ENCODE measurements at places on chromosomes 3 and 15. TPM values are rescaled to one million over a fixed set of nuclear protein-coding genes. Genes with fewer than 3 reads are reported as not detected.

- DNase-seq: no peak
These were observed 17.2 kb upstream of the B4GALT4 start for GRCh38 chr3:119257654-119258410.

DNA sequence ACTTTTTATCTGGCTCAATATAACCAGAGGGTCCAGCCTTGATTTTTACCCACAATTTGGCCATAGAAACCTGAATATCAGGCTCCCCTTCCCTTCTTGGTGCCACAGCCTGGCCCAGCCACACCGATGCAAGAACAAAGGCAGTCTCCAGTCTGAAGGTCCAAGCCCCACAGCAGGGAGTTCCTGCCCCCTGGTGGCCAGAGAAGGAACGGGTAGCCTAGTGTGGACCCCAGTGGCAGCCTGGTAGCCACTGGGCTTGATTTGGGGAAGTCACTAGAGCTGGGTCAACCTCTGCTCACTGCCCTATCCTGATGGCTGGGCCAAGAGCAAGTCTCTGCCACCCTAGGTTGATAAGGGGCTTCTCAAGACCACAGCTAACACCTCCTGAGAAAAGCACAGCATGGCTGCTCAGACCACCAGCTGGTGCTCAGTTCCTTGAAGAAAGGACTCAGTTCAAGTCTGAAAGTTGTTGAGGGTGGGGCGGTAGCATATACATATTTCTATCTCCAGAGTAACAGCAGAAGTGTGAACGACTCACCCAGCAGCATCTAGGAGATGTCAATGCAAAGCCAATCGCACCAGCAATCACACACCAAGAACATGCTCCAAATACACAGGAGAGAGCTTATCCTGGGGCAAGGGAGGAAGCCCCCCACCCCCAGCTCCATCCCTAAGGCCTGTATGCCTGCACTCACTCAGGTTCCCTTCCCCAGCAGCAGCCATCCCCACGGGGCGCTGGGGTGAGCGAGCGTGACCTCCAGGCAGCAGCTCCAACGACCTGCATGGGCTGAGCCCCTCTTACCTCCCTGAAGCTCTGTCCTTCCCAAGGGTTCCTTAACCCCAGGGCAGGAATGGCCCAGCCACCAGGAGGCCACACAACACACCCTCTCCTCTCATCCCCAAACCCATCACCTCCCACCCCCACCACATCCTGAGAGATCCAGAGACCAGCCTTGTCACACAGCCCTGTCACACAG, 7.6 kb downstream of the PFKFB4 start:
- peak; percentile 90 for DNase-seq

- DNase-seq: no peak
These were observed 48.0 kb upstream of the TSPAN3 start for GRCh38 chr15:77118882-77119321.

DNA sequence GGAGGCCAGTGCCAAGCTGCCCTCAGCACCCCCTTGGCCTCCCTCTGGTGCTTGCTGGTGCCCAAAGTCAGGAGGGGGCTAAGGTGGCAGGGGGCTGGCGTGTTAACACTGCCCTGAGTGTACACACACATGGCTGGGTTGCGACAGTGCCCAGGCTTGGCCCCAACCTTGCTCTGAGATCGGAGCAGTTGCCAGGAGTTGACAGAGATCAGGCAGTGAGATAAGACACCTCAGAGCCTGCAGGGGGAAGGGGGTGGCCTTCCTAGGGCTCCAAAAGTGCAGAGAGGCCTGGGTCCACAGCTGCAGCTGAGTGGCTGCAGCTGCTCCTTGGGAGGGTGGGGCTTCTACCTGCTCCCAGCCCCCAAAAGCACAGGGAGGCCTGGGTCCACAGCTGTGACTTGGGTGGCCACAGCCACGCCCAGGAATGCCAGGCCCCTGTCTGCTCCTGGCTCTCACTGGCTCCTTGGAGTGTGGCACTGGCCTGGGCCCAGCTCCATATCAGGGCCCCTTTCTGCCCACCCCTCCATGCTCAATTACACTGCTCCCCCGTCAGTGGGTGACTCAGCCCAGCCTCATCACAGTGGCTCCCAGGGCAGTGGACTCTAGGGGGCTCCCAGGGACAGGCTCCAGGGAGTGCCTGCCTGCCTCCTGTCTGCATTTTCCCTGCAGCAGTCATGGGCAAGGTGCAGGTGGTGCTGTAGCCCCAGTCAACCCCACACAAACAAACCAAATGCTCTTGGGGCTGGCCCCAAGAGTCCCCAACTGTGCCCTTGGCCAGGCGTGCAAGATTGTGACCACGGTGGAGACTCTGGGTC, 56.4 kb upstream of the C15orf39 start:
- DNase-seq: no peak

GRCh38 chr15:99090011-99090699, 14.7 kb upstream of the SYNM start:
- no peak for DNase-seq

DNA sequence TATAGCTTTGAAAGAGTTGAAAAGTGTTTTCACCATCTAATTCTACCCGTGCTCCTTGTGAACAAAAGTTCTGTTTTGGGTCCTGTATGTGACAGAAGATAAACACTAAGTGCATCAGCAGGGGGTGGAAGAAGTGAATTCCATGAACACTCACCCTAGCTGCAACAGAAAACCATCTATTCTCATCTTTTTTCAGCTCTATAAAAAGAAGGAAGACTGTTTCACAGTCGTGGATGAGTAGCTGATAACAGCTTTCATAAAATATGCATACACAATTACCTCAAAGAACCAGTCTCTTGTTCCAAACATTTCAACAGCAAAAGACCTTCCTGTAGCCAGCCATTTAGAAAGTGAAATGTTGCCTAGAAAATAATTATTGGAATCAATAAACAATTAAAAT, 281.7 kb upstream of the RASGRP1 start:
- no peak for DNase-seq

STRIT1 gene
- total RNA-seq: not detected

AEN gene
- total RNA-seq: 15.4 TPM

SKIC8 gene
- total RNA-seq: 35.5 TPM

GASK1A gene
- 2.6 TPM for total RNA-seq

KLHL40 gene
- not detected for total RNA-seq

C3orf85 gene
- total RNA-seq: not detected

IQCB1 gene
- total RNA-seq: 8.1 TPM

Data from left cardiac atrium (tissue), 4 donors.